ENCODE measurements at places on chromosomes 13 and 19.

- DNase-seq = no peak
Observed at GRCh38 chr19:40565910-40566495, 10.7 kb upstream of the SHKBP1 start.

- DNase-seq = no peak
Observed at GRCh38 chr13:31311921-31312320, 112.1 kb downstream of the B3GLCT start.

- DNase-seq = no peak
Observed at GRCh38 chr13:103430368-103430767, 364.2 kb upstream of the SLC10A2 start.

GRCh38 chr19:7934766-7935165 lies 8.7 kb downstream of the TIMM44 start:
- DNase-seq = no peak

- no peak for DNase-seq
Observed at GRCh38 chr13:64531400-64531799, 2698.7 kb downstream of the PCDH9 start.

- DNase-seq = no peak
Observed at GRCh38 chr13:77497350-77497749, 38.2 kb upstream of the SCEL start.

DNA sequence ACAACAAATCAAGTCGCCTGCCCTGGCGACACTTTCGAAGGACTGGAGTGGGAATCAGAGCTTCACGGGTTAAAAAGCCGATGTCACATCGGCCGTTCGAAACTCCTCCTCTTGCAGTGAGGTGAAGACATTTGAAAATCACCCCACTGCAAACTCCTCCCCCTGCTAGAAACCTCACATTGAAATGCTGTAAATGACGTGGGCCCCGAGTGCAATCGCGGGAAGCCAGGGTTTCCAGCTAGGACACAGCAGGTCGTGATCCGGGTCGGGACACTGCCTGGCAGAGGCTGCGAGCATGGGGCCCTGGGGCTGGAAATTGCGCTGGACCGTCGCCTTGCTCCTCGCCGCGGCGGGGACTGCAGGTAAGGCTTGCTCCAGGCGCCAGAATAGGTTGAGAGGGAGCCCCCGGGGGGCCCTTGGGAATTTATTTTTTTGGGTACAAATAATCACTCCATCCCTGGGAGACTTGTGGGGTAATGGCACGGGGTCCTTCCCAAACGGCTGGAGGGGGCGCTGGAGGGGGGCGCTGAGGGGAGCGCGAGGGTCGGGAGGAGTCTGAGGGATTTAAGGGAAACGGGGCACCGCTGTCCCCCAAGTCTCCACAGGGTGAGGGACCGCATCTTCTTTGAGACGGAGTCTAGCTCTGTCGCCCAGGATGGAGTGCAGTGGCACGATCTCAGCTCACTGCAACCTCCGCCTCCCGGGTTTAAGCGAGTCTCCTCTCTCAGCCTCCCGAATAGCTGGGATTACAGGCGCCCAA lies at the start of gene LDLR:
Gene LDLR, plus strand, starts transcription at position 210 of the 760 bp plus-strand sequence. Its CDS starts 86 bp downstream, at position 296.
- peak; percentile 82 for DNase-seq

DNA sequence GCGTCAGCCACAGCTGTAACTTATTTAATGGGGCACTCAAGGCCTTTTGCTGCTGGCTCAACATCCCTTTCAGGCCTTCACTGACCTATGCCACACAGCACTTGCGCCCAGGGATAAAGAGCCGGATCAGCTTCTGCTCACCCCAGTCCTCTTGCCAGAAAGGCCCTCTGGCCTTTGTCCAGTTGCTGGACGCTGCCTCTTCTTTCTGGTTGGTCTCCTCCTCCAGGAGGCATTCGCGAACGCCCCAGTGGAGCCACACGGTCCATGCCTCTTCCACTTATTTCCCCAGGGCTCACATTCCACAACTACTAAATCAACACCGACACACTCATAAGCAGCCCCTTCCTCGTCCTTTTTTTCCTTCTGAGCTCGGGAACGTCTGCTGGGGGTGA lies 3.7 kb upstream of the ZNF329 start:
- DNase-seq = peak; percentile 18

- DNase-seq = no peak
Observed at GRCh38 chr13:45198041-45198440, 2.8 kb downstream of the KCTD4 start.

DNA sequence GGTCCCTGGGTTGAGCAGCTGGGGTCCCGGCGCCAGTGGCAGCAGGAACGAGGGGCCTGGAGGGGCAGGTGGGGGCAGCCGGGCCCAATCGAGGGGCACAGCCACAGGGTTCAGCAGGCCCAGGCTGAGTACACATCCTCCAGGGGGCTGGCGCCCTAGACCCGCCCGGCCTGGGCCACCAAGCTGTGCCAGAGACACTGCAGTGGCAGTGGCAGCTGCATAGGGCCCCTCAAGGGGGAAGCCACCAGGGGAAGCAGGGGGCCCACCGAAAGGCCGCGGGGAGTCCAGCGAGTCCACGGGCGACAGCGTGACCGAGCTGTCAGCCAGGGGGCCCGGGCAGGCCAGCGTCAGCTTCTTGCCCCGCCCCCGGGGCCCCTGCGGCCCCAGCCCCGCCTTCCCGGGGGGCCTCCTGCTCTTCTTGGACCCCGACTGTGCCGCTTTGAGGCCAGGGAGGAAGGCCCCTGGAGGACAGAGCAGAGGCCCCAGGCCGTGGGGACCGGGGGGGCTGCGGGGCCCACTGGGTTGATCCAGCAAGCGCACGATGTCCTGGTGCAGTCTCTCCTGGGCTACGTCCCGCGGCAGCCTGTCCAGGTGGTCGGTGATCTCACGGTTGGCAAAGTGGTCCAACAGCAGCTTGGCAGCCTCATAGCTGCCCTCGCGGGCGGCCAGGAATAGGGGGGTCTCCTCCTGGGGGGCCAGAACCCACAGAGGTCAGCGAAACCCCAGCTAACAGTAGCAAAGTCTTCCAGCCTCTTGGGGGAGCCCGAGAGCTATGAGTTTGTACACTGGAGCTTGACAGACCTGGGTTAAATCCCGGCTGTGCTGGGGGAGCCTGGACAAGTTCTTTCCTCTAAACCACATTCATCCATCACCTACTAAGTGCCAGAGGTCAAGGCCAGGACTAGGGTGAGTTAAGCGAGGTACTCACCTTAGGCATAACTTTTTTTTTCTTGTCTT lies 39.5 kb downstream of the NOTCH3 start:
- no peak for DNase-seq

GRCh38 chr13:35157143-35157755 lies 215.2 kb downstream of the NBEA start:
- DNase-seq = peak; percentile 72
